ENCODE measurements at places on chromosomes 16 and 17.

GRCh38 chr16:526181-527014, 1.1 kb upstream of the CAPN15 start:
- DNase-seq, result peak; percentile 26

GRCh38 chr17:31475378-31476162, 84.1 kb downstream of the RAB11FIP4 start:
- no peak for DNase-seq

GRCh38 chr16:84144209-84144858, 643 bp downstream of the HSDL1 start:
- no peak for DNase-seq

GRCh38 chr17:951325-952132, 28.0 kb downstream of the NXN start:
- peak; percentile 63 for DNase-seq

GRCh38 chr17:45742251-45742650, 41.9 kb upstream of the CRHR1 start:
- no peak for DNase-seq

DNA sequence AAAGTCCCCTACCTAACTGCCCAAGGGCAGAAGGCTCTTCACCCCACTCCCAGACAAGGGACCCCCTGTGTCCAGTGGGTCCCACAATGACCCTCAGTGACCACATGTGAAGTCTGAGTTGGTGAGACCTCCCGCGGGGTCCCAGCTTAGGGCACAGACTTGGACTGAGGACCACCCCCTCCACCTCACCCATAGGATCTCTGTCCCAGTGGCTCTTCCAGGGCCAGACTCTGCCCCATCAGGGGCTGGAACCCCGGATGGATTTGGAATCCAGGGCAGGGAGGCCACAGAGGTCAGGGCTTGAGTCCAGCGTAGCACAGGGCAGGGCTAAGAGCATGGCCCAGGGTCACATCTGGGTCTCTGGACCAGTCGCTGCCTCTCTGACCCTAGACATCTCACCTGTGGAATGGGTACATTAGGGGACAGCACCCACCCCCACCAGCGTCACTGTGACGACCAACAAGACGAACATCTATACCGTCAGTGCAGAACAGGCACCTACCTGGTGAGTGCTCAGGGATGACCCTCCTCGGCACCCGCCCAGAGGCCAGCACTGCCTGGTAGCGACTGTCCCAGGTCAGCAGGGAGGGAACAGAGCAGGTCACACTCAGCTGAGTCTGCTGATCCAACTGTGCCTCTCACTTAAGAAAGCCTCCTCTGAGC, 37.7 kb downstream of the TNFRSF13B start:
- no peak for DNase-seq

GRCh38 chr16:47848421-47849109, 307.2 kb downstream of the ABCC12 start:
- DNase-seq, result no peak

GRCh38 chr17:39629494-39629880, 2.7 kb downstream of the PPP1R1B start:
- no peak for DNase-seq

DNA sequence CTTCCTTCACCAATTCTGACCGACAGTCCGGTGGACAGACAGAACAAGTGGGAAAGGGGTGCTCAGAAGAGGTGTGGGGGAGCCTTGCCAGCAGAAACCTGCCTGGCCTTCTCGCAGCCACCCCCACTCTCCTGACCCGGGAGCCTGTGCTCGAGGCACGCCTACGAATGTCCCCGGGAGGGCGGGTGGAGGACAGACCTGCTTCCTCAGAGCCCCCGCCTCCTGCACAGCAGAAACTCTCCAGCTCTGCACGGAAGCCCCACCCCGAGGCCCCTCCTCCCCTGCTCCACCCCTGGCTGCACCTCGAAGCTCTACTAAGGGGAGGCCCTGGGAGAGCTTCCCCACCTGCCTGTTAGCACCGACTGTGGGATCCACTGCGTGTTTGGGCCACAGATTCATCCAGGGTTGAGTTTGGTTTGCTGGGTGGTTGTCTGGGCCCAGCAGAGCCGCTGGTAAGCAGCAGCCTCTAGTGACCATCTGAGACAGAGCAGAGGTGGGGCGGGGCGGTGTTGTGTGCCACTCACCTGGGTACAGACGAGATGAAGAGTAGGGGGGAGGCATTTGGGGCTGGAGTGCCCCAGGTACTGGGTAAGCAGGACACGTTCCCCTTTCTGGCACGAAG, 6.2 kb downstream of the TAF1C start:
- no peak for DNase-seq

DNA sequence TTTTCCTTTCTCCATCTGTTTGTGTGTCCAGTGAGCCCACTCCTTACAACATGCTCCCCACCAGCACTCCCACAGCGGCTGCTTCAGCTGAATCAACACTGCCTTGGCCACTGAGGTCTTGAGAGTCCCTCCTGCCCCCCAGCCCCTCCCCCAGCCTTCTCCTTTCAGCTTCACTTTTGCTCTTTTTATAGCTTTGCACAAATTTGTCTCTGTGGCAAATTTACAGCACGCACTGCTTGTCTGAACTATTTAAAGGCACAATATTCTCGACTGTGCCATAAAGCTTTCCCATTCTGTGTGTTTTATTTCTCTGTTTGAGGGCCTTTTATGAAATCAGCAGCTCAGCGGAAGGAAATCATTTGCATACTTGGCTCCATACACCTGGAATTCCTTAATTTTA, 579.3 kb downstream of the TOX3 start:
- no peak for DNase-seq

GRCh38 chr17:43979011-43979410, 25.3 kb upstream of the PYY start:
- no peak for DNase-seq

DNA sequence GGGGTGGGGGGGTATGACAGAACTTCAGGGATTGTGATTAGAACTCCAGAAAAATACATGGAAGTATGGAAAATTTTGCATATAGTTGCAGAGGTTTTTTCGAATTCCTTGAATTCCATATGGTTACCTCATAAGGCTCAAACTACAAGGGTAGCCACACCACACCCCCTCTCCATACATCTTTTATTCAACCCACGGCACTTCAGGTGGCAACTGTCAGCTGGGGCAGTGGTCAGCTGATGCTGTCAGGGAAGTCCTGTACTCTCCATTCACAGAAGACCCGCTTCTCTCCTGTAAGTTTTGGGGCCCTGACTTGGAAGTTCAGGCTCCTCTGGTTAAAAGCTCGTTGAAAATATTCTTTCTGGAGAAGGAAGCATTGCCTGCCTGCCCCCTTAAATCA, 57.5 kb upstream of the CLEC19A start:
- DNase-seq, result peak; percentile 22

DNA sequence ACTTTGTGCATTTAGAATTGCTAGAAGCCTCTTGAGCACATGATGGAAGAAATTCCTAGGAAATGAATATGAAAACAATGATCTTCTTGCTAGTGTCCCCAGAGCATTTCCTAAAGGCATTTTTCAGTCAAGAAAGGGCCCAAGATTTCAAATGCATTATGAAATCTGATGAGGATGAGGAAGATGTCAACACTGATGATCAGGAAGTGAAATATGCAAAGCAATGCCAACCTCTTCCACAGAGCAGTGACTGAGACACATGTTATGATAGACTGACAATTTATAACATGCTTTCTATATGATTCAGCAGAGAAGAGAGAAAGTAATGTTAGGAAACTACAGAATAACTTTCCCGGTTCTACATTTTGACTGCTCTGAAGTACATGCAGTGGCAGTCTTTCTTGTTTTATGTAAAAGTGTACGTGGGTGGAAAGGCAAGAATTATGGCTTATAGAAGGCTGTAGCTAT, 859.1 kb upstream of the GOT2 start:
- peak; percentile 75 for DNase-seq

GRCh38 chr17:56262803-56263202, 109.5 kb downstream of the ANKFN1 start:
- DNase-seq, result no peak

- no peak for DNase-seq
Observed at GRCh38 chr17:47741109-47741792, 8.2 kb downstream of the TBX21 start.

DNA sequence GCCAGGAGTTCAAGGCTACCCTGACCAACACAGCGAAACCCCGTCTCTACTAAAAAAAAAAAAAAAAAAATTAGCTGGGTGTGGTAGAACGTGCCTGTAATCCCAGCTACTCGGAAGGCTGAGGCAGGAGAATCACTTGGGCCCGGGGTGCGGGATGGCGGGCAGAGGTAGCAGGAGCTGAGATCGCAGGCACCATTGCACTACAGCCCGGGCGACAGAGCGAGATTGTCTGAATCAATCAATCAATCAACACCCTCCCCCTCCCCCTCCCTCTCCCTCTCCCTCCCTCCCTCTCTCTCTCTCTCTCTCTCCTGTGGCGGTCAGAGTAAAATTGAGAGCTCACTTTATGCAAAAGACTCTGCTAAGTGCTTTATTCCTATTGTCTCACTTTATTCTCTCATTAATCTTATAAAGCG, 1.2 kb downstream of the HSDL1 start:
- DNase-seq, result no peak

DNA sequence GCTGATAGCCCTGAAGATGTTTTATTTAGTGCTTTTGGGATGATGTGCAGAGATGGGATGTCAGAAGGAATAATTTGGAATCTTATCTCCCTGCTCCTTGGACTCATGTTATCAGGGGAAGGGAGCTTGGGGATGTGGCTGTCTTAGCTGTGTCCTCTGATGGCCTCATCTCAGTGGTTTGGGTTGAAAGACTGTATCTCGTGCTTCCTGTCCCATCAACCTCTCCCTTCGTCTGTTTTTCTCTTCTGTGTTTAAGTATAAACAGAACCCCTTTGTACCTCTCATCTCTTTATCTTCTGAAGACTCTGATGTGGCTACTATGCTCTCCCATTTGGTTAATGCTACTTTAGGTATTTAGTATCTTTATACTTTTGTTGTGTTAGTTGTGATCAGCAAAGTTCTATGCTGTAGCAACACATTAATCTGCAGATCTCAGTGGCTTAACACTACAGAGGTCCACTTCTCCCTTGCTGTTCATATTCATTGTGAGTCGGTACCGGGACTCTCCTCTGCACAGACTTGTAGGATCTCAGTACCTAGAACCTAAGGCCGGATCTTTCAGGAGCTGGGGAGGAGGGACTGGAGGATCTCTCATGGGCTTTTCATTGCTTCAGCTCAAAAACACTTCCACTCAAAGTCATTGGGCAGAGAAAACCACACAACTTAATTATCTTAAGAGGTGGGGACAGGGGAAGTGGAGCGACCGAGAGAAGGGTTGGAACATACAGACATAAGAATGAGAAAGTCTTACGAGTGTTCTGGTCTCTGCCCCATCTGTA, 28.8 kb downstream of the PRKCA start:
- no peak for DNase-seq
